ENCODE measurements at places on chromosomes 4 and X.

- DNase-seq, result no peak
Observed at GRCh38 chr4:69848028-69848427, 11.9 kb downstream of the SULT1E1 start.

DNA sequence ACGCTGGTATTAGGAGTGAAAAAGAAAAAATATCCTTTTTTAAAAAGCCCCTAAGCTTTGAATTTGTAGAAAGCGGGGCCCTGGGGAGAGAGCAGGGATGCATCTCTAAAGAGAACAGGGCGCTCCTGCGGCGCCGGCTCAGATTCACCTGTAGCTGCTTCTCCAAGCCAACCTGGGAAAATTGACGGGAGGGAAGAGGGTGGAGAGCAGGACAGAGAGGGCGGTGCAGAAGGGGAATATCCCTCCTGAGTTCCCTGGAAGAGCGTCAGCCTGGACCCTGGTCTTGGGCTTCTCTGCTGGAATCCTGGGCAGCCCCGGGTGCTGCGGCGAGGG is 776 bp upstream of the SOWAHD start:
- no peak for DNase-seq

- DNase-seq, result no peak
Observed at GRCh38 chrX:13248867-13249486, 70.9 kb downstream of the ATXN3L start.

DNA sequence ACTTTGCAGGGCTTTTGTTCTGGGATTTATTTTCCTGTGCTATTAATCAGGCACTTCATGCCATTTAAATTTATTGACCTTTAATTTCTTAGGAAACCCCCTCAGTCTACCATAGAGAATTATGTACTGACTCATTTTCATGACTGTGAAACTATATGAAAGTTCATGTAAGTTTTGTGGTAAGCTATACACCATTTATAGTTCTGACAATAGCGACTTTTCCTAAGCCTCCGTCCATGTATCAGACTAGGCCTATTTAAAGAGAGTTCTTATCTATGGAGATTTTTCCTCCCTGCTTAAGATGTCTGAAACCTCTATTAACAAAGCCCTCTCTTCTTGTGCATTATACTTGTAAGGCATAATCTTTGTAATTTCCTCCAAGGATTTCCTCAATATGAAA is 111.6 kb downstream of the AFF2 start:
- DNase-seq, result no peak

GRCh38 chr4:17187003-17187402 is 288.6 kb upstream of the LDB2 start:
- DNase-seq, result no peak

DNA sequence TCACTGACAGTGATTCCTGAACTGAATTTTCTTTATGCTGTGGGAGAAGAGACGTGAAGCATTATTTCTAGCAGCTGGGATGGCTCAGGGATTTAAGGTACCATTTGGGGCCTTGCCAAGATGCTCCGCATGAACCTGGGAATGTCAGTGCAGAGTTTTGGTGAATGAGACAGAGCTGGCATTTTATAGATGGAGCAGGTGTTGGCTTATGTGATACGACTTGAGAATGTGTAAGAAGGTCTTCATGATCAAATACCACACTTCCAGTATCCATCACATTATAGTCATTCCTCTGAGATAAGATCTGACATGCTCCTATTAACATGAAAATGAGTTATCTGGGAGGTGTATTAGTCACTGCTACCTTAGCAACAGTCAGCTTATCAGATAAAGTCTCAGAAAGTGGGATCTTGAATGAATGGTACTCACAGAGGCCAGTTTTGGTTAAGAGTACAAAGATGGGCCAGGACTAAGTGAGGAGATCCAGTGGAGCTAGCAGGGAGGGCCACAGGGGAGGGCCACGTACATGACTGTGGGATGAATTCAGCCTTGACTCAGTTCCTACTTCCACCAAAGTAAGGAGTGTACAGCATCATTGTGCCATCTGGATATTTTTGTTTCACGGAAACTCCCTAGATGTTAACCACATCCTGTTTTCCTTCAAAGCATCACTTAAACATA is 116.7 kb downstream of the SPCS3 start:
- no peak for DNase-seq

GRCh38 chrX:22073928-22074327 is 41.8 kb downstream of the PHEX start:
- no peak for DNase-seq

DNA sequence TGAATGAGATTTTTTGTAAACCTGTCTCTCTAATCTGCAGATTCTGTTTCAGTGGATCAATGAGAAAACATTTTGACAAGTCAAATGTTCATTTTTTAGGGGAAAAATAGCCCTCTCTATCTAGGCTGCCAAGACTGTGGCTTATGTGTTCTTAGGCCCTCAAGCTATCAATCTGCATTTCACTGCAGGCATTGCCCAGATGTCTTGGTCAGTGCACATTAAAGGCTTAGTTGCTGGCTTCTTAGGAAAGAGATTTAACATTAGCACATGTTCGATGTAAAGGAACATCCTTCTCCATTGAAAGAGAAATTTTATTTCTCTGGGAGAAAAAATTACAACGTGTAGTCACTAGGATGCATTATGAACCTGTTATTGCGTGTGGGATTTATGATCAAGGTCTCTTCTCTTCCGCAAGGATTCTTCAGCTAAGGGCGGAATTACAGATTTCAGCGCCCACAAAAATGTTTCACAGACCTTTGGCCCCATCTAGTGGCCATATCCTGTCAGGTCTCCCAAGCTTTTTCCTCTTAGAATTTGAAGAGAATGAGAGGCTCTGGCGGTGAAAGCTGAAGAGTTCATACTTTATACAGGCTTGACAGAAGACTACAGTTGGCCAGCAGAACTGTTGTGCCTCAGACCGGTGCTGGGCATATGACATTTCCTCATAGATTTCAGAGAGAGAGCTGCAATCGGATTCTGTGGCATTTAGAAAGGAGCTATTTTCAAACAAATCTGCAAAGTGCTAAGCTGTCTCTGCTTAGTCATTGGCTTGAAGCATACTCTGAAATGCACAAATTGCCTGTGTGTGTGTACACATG is 144.6 kb upstream of the NOCT start:
- peak; percentile 5 for DNase-seq

GRCh38 chrX:5650904-5651303 is 577.8 kb downstream of the NLGN4X start:
- no peak for DNase-seq

DNA sequence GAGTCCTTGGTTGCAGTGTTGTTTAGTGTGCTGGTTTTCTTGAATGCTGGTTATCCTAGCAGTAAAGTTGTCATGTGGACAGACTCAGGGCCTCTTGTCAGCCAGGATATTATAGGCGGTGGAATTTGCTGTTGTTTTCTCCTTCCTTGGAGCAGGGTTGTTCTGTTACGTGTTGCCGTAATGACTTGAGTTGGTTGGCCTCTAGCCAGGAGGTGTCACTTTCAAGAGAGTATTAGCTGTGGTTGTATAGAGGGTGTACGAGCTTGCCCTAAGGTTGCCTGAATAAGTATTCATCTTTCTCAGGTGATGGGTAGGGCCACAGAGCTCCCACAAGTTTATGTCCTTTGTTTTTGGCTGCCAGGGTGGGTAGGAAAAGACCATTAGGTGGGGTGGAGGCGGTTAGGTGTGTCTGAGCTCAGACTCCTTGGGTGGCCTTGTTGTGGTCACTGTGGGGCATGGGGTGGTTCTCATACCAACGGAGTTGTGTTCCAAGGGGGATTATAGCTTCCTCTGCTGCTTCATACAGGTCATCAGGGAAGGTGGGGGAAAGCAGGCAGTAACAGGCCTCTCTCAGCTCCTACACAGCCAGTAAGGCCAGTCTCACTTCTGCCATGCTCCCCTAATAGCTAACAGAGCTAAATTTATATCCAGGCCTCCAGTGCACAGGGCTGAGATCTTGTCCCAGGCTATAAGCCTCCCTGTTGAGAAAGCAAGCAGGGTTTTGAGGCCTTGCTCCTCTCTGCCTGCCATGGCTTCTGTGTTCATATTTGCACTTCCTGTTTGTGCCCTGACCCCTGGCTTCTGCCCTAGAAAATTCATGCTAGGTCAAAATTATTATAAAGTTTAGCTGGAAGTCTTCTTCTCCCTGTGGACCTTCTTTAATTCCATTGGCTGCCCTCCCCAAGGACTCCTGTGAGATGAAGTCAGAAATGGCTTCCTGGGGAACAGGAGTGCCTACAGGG is 594.7 kb downstream of the RAPGEF2 start:
- no peak for DNase-seq

- DNase-seq, result no peak
Observed at GRCh38 chrX:6732101-6732500, 197.2 kb upstream of the VCX3A start.

DNA sequence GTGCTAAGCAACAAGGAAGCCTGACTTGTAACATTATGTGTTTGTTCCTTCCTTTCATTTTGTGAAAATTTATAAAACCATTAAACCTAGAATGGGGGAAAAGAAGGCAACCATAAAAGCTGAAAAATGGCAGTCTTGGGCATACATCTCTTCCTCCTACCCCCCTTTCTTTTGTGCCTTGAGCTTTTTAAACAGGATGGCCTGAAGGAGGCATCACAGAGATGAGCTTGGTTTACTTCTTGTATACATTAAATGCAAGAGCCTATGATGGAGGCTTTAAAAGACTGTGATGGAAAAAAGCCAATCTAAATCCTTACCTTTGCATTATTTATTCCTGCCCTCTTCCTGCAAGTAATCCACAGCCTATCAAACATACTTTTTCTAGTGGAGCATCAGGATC is 36.2 kb upstream of the ADH7 start:
- DNase-seq, result no peak

DNA sequence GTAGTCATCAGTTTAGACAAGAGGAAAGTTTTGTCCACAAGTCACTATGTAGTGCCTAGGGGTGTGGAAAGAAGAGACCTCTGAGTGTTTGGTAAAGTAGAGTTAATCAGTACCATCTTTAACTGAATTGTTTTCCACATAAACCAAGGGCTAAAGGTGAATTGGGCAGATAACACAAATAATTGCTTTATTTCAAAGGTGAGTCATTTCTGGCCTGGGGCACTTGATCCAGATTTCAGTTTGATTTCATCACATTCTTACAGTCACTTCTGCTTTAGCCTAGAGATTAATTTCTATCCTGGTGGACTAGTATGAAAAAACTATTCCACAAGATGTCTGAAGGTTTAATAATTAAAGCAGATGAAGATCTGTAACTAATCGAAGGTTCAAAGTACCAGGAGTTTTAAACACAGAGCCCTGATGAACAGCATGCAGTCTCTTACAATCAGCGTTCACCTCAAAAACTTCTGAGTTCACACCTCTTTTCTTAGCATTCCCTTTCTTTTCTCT is 74.5 kb upstream of the BOD1L1 start:
- DNase-seq, result no peak

- no peak for DNase-seq
Observed at GRCh38 chrX:17359500-17359899, 15.5 kb upstream of the NHS start.

DNA sequence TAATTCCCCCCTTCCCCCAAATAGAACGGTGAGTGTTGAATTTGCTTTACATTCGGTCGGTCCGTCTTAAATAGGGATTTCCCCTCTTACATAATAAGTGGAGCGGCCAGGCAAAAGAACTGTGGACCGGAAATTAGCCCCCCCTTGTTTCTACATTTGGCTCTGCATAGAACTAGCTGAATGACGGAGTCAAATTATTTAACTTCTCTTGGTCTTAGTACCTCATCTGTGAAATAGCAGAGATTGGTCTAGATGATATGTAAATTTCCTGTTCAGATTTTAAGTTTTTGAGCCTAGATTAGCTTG is 1.3 kb downstream of the SPATA18 start:
- no peak for DNase-seq

- DNase-seq, result no peak
Observed at GRCh38 chrX:49174723-49175122, 3.0 kb downstream of the PLP2 start.

DNA sequence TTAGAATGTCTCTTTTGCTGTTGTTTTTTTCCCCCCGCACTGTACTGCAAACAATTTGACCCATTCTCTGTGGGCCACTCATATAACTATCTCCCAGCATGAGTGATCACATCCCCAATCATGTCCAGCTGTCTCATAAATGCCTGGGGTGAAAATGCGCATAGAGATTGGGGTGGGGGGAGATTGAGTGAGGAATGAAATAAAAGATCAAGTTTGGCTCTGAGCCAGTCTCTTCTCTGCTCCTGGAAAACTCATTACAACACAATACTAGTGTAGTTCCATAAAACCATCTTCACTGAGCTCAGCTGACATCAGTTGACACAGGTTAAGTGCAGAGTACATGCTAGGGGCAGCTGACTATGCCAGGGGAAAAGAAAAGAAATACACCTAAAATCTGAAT is 96.9 kb downstream of the EGF start:
- DNase-seq, result no peak

DNA sequence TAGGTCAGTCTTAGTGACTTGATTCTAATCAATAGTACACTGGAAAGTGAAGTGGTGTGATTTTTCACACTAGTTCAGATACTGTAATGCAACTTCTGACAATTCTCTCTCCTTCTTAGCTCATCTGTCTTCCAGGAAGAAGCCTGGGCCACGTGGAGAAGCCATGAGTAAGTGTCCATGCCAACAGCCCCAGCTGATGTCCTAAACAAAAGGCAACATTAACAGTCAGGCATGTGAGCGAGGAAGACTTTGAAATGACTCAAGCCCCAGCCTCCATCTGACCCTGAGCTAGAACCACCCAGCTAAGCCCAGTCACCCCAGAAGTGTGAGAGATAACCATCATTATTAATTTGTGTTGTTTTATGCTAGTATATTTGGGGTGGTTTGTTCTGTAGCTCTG is 115.7 kb upstream of the MAGEB16 start:
- no peak for DNase-seq

DNA sequence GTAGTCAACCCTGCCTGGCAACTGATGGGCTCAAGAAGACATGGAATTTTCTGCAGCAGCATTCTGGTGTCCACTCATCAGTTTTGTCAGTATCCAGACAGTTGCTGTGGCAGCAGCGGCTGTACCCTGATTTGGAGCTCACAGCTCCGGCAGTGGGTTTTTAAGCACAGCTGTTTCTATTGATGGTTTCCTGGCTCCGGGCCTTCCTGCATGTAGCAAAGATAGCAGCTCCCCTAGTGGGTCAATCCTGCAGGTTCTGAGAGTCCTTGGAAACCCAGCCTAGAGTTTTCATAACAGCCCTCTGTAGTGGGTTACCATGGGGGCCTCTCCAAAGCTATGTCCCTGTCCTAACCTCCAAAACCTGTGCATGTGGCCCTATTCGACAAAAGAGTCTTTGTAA is 84.0 kb upstream of the ATP6AP2 start:
- no peak for DNase-seq

GRCh38 chr4:148651991-148652390 is 209.8 kb upstream of the NR3C2 start:
- no peak for DNase-seq

DNA sequence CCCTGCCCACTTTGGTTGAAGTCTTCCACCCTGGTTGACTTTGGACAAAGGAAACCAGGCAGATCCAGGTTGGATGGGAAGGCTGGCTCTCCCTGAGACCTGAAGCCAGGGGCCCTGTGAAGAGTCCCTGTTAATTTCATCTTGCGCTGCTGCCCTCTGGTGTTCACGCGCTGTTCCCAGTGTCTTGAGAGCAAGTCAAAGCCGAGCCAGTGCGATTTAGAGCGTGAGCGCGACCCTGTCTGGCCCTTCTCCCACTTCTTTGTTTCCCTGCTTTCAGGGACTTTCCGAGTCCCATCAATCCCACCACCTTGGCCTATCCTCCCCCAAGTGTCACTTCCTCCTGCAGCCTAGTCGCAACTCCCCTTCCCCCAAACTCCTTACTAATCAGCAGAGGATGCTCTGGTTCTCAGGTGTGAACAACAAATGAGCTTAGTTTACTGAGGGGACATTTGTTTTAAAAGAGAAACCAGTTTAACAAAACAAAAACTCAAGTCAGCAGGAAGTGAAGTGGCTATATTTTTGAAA is 25.8 kb upstream of the CHRNA9 start:
- peak; percentile 84 for DNase-seq

Data from stimulated activated CD4-positive, alpha-beta T cell treated with anti-CD3 and anti-CD28 coated beads, Interleukin-1b, Interleukin-23, amount 100 ng/mL, for 1 hour (primary cell).